ENCODE measurements at places on chromosomes 16 and 17.
A peak's percentile ranks its signal among the peaks of the same experiment; 100 is the strongest.

DNA sequence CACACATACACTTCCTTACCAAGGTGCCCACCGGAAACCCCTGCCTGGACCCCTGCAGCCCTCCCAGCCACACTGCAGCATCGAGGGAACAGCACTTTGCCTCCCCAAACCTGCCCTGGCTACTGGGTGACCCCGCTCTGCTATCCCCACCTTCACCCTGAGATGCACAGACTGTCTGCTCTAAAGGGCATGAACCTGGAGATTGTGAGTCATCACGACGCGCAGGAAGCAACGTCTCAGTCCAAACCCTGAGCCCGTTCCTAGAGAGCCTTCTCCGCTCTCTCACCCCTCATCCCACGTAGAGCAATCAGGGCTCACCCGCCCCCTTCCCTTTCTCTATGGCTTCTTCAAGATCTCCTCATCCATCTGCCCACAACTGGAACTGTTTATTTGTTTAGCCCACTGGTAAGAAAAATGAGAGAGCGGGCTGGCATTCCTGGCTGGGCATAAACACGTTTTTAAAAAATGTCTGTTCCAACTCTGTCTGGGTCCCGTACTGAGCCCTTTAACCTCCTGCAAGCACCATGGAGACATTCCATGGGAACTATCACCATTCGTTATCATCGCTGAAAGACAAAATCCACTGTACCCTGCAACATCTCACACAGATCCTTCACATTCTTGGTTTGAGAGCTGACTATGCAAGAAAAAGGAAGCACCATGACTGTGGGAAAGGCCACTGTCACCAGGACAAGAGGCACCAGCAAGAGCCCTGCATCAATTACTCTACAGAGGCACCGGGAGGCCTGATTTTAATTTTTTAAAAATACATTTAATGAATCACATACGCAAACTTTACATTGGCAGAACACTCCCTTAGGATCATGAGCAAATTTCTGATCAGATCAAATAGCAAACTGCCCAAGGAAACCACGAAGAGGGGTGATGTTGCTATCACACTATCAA, 28.2 kb downstream of the ZFHX3 start:
- DNase-seq, result no peak

DNA sequence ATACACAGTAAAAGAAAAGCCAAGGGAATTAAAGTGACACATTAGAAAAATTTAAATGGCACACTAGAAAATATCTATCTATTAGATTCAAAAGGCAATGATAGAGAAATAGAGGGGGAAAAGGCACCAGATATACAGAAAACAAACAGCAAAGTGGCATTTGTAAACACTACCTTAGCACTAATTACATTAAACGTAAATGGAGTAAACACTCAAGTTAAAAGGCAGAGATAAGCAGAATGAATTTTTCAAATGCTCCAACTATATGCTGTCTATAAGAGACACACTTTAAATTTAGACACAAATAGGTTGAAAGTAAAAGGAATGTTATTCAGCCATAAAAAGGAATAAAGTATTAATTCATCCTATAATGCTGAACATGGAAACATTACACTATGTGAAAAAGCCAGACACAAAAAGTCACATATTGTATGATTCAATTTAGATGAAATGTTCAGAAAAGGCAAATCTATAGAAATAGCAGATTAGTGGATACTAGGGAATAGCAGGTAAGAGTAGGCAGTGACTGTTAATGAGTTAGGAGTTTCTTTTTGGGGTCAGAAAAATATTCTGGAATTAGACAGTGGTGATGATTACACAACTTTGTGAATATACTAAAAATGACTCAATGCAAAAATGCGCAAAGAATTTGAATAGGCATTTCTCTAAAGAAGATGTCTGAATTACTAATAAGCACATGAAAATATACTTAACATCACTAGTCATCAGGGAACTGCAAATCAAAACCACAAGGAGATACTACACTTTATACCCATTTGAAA, 92.4 kb downstream of the BRIP1 start:
- no peak for DNase-seq

- DNase-seq, result no peak
Measured at GRCh38 chr17:44012391-44012790, 2.4 kb downstream of the TMEM101 start.

- no peak for DNase-seq
Measured at GRCh38 chr16:57531635-57532265, 4.6 kb downstream of the CCDC102A start.

GRCh38 chr16:85524630-85525419, 88.3 kb upstream of the GSE1 start:
- DNase-seq, result no peak

GRCh38 chr17:13413001-13413400, 188.7 kb downstream of the HS3ST3A1 start:
- no peak for DNase-seq

DNA sequence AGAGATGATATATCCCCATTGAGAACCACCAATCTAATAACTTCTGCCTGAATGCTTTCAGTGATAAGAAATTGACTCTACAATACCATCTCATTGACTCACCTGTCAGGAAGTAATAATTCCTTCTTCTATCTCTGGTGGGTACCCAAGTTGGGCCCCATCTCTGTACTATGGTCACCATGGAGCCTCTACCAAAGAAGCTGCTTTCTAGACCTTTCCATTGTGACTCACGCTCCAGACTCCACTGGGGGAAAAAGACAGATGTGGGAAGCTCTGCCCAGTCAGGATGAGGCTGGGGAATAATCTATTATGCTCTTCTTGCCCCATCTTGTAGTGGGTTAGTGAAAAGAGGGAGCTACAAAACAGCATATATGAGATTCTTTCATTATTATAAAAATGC, 100.4 kb downstream of the COPRS start:
- DNase-seq, result no peak

- no peak for DNase-seq
Measured at GRCh38 chr16:74888888-74889287, 96.0 kb downstream of the WDR59 start.

- DNase-seq, result no peak
Measured at GRCh38 chr17:29133121-29133713, 47.0 kb downstream of the MYO18A start.

DNA sequence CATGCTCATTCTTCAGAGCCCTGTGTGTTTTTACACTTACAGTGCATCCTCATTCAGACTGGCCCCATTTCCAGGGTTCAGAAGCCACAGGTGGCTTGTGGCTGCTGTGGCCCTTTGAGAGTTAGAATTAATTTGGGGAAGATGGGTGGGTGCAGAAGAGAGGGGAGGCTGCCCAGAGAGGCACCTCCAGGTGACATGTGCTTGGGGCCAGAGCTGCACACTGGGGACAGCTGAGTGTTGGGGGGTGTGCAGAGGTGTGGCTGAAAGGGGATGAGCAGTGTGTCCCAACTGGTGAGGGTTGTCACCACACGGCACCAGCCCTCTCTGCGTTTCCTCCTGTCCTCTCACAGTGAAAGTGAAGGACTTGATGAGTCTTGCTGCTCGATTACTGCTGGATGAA, 6.9 kb upstream of the EIF1 start:
- DNase-seq, result no peak

GRCh38 chr16:31357324-31358109, 2.5 kb downstream of the ITGAX start:
- DNase-seq, result no peak

DNA sequence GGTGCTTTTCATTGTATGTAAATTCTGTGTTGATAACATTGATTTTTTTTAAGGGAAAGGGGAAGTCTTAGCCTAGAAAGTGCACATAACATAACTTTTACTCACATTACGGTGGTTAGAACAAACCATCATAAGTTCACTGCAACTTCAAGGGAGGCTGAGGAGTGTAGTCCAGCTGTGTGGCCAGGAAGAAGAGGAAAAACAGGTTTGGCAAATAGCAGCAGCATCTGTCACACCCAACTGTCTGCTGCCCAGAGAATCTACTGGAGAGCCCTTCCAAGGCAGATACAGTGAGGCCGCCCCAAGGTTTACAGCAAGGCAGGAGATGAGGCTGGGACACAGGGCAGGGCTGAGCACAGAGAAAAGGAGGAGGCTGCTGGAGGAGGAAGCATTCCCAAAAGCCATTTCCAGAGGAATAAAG, 60.6 kb downstream of the AIPL1 start:
- no peak for DNase-seq

- no peak for DNase-seq
Measured at GRCh38 chr17:7713782-7714181, 3.8 kb upstream of the DNAH2 start.

DNA sequence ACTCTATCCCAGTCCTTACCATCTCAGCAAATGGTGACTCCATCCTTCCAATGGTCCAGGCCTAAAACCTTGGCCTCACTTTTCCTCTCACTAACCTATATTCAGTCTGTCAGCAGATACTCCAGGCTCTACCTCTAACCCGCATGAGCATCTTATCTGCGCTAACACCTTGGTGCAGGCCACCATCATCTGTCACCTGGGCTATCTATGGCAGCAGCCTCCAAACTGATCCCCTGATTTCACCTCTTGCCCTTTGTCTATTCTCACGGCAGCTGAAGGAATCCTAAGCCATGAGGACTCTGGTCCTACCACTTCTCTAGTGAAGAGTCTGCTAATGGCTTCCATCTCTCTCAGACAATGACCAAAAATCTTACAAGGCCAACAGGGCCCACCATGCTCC, 57.9 kb upstream of the CCL1 start:
- DNase-seq, result no peak

DNA sequence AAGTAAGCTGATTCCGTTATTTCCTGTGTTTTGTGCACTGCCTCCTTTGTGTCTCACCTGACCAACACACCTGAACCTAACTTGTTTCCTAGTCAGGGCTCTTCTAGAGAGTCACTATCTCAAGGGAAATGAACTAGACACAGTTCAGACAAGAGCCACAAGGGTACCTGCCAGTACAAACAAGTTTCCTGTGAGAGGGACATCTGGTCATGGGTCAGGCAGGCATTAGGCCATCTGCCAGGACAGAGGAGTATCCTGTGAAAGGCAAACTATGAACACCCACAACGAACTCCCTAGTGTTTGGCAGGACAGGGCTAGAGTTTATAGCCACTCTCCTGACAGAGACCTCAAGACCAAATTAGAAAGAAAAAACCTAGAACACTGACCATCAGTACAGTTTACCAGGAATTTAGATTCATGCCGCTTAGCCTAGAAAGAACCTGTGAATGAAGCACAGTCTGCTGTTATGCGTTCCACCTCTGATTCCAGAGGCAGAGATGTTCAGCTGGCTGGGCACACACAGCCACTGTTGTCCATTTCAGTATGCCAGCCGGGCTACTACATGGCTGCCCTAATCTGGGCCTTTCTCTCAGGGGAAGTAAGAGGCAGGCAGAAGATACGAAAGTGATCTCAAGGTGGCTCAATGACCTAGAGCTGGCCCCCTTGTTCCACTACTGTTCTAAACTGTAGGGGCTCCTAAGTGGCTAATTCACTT, 20.7 kb upstream of the GLG1 start:
- no peak for DNase-seq

- DNase-seq, result peak; percentile 38
Measured at GRCh38 chr16:85086347-85087291, 25.7 kb downstream of the CIBAR2 start.

Measured in stimulated activated CD8-positive, alpha-beta memory T cell treated with anti-CD3 and anti-CD28 coated beads, Interleukin-4, amount 100 ng/mL, for 1 hour (primary cell).